Left cardiac atrium (tissue), 4 donors: ENCODE measurements at places on chromosomes 13 and 19.

- no peak for DNase-seq
Observed at GRCh38 chr19:15456871-15457700, 7.3 kb downstream of the RASAL3 start.

DNA sequence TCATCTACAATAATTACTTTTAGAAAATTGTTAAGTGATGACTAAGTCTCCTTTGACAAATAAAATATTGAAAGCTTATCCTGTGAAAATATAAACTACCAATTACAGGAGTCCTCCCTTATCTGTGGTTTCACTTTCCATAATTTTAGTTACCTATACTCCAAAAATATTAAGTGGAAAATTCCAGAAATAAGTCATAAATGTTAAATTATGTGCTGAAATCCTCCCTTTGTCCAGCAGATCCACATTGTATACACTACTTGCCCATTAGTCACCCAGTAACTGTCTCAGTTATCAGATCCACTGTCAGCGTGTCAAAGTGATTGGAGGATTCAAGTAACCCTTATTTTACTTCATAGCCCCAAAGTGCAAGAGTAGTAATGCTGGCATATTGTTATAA lies 98.1 kb downstream of the SERP2 start:
- no peak for DNase-seq

GRCh38 chr13:96700657-96701056 lies 293.6 kb downstream of the OXGR1 start:
- no peak for DNase-seq

DNA sequence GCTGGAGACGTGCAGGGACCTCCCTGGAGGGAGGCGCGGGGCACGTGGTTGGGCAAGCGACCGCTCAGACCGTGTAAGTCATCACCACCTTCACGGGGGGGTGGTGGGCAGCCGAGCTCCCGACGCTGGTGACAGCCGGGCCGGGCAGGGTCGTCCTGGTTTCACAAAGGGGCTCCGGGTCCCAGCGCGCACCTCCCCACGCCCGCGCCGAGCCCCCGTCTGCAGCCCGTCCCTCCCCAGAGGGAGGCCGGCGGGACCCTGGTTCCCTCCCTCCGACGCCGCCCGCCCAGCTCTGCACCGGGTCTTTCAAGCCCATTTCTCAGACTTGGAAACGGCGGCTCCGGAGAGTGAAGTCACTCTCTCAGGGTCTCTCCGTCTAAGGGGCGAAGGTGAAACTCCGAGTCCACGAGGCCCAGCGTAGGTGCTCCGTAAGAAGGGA lies 729 bp upstream of the ARID3A start:
- peak; percentile 69 for DNase-seq

DNA sequence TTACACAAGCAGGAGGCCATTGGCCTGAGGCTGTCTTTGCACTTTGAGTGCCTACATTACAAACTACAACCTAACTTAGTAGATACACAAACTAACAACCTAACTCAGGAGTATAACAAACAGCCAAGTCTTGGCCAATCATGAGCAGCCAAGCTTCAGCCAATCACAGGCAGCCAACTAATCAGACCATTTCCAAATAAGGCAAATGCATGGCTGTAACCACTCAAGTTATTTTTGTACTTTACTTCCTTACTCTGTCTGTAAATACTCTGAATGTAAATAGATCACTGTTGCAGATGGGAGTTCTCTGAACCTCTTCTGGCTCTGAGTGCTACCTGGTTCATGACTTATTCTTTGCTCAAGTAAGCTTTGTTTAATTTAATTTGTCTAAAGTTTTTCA lies 748.1 kb upstream of the SGCG start:
- DNase-seq, result no peak

GRCh38 chr13:104057861-104058260 lies 991.6 kb upstream of the SLC10A2 start:
- no peak for DNase-seq

DNA sequence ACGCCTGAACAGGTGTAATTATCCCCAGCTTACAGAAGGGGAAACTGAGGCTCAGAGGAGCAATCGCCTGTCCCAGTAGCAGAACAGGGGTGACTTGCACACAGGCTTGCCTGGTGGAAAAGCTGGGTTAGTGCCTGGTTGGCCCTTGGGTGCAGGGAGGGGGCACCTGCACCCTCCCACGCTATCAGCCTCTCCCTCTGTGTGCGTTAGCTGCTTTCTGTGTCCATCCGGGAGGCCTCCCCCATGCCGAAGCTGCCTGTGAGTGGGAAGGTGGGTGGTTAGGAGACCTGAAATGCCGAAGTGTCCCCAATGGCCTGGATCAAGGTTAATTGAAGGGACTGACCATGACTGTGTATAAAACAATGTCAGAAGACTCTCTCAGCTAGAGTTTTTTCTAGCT lies 295.0 kb downstream of the ZNF536 start:
- no peak for DNase-seq

GRCh38 chr13:23749288-23749873 lies 139.8 kb downstream of the MIPEP start:
- DNase-seq, result no peak

GRCh38 chr19:46126086-46126580 lies 1.6 kb upstream of the IGFL3 start:
- DNase-seq, result no peak

- DNase-seq, result peak; percentile 62
Observed at GRCh38 chr19:17765069-17765618, 13.9 kb downstream of the FCHO1 start.

DNA sequence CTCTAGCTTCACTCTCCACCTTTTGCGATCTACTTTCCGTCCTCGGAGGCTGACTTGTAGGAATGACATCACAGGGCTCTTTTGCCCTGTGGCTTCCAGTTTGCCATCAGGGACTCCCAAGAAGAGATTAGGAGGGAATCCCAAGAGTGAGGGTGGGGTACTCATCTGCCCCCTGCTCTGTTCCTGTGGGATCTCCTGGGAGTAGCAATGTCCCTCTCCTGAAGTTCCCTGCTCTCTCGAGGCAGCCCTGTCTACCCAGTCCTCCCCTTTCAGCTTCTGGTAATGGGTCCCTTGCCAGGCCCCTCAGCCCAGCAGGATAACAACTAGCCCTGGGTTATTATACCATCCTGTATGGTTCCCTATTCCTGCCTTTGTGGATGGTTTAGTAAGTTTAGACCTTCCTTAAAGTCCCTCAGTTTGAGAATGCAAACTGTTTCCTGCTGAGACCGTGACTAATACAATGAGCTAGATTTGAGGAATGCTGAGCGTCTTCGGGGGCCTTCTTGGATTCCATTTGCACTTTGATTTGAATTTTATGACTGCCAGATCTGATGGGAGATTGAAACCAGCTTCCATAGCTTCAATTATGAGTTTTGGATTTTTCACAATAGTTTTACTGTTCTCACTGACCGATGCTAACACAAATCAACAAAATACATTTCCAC lies 73.7 kb upstream of the IPO5 start:
- DNase-seq, result no peak

GRCh38 chr19:6499052-6499790 lies 2.9 kb downstream of the TUBB4A start:
- DNase-seq, result no peak

DNA sequence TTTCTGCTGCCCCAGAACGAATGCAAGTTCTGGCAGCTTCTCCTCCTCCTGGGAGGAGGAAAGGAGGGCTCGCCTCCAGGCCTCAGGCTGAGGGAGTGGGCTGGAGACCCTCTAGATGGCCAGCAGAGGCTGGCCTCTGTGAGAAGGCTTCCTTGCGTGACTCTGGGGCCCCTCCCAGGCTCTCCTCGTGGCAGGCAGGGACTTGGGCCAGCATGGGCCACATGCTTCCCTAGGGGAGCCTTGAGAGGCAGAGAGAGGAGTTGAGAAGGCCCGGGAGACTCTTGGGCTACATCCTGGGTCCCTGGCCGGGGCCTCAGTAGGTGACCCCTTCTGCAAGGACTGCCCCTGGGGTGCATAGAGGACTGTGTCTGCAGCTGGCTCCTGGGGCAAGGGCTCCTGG lies 25.9 kb downstream of the LYL1 start:
- DNase-seq, result no peak

GRCh38 chr13:34567597-34567996 lies 374.5 kb upstream of the NBEA start:
- DNase-seq, result no peak
